ENCODE measurements at places on chromosomes 11 and 22.

- no peak for DNase-seq
Measured at GRCh38 chr11:73236205-73236765, 18.2 kb downstream of the P2RY2 start.

DNA sequence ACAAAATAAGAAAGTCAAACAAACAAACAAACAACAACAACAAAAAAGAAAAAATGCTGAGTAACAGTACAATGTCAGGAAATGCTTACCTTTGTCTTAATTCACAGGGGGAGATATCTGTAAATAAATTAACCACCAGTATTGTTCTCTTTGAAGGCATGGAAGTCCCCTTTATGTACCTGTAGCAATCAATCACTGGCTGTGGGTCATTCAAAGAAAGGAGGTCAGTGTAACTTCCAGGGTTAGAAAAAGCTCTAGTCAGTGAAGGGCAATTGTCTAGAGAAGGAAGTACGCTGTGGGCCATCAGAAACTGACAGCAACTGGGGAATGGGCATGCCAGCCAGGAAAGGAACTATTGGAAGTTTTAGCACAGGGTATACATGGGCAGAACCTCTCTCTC lies 121.5 kb upstream of the LUZP2 start:
- DNase-seq = no peak

- no peak for DNase-seq
Measured at GRCh38 chr22:27393371-27393770, 408.2 kb downstream of the MN1 start.

DNA sequence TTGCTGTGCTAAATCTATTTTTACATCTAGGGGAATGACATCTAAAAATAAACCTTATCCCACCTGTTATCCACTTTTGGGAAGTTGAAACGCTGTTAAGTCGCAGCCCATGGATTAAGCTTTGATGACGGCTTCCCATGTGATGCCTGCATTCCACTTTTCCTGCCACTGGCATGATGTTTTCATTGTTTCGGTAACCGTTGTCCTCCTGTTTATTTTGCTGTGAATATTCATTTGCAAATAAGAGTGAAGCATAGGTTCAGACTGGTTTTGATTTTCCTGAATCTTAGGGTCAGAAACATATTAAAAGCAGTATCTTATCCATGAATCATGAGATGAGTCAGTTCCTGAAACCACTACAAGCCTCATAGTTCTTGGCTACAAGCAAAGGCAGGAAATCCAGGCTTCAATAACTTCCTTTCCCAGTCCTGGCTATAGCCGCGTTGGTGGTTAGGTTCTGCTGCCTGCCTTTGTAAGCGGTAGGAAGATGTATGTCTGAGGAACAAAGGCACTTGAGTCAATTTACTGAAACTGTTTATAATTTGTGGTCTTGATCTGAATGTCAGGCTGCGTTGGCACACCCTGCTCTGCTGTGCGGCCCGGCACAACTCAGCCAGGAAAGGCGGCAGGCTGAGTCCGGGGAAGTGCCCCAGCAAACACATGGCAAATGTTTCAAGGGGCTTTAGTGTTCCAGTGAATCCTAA lies 19.4 kb downstream of the TEAD1 start:
- peak; percentile 99 for DNase-seq

DNA sequence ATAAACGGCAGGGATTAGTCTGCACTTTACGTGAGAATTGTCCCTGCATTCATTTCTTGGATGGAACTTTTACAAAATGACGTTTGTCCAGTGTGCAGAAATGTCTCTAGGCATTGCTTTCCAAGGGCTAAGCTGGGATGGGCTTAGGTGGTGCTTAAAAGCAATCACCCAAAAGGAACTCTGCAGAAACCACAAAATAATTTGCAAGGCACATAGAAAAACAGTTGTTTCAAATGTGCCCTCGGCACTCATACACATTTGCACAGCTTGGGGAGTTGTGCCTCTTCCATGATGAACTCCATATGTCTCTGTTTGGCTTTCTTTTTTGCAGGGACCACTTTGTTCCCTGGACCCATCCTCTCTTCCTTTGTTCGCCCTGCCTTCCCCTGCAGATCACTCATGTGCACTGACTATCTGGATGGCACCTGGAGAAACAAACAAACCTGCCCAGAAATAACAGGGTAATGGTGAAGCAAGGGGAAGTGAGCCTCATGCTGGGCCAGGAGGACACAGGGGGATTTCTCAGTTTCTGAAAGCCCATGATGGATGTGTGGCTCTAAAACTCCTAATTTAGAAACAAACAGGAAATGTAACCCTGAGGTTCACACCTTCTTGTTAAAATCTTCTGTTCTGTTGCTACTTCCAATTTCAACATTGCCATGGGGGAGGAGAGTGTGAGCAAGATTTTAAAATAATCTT lies 150.2 kb downstream of the SNX19 start:
- DNase-seq = no peak

Measured in dermis blood vessel endothelial cell (primary cell).